Activated gamma-delta T cell (primary cell): ENCODE measurements at places on chromosomes 13 and 19.

- DNase-seq: no peak
Measured at GRCh38 chr13:51590971-51591627, 6.8 kb downstream of the WDFY2 start.

GRCh38 chr13:67298297-67298696 lies 68.2 kb upstream of the PCDH9 start:
- DNase-seq: no peak

DNA sequence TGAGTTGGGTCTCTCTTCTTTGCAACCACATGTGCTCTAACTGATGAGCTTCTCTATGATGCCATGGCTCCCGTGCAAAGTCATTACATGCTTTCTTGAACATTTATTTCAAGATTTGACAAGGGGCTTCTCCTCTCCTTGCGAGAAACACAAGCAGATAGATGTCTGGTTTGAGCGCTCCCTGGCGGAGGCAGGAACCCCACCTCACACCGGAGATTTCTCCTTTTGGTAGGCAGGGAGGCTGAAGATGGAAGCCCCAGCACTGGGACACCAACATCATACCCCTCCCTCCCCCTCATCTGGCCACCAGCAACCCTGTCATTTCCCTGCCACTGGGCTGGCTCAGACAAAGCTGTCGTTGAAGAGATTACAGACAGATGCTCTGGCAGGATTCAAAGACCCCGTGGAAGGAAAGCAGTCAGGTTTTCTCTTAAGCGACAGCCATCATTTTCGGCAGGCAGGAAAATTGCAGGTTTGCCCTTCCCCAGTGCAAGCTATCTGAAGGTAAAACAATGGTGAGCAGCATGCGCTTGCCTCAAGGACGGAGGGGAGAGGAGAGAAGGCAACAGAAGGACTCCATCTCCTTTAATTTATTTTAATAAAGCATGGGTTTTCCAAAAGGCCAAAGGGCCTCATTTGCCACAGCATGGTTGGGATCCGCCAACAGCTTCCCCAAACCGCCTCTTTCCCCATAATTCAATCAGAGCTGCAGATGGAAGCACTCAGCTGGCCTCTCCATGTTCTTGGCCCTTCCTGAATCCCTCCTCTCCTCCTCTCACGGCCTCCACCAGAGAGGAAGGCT lies 344.1 kb upstream of the TSHZ3 start:
- no peak for DNase-seq

GRCh38 chr13:73729046-73729445 lies 405.2 kb downstream of the KLF12 start:
- DNase-seq: no peak

GRCh38 chr19:45206328-45206727 lies 27.7 kb downstream of the BLOC1S3 start:
- DNase-seq: no peak

GRCh38 chr13:52405767-52406494 lies at the start of gene THSD1:
TSS of gene THSD1 (minus strand) at chr13:52406172. CDS start at chr13:52402600, 3,572 bp downstream.
- DNase-seq: peak; percentile 16

GRCh38 chr19:19966862-19967261 lies 66.1 kb downstream of the ZNF93 start:
- DNase-seq: no peak

- DNase-seq: no peak
Measured at GRCh38 chr13:99962242-99962641, 9.3 kb downstream of the ZIC5 start.

- DNase-seq: no peak
Measured at GRCh38 chr13:39485314-39485700, 117.7 kb downstream of the LHFPL6 start.

DNA sequence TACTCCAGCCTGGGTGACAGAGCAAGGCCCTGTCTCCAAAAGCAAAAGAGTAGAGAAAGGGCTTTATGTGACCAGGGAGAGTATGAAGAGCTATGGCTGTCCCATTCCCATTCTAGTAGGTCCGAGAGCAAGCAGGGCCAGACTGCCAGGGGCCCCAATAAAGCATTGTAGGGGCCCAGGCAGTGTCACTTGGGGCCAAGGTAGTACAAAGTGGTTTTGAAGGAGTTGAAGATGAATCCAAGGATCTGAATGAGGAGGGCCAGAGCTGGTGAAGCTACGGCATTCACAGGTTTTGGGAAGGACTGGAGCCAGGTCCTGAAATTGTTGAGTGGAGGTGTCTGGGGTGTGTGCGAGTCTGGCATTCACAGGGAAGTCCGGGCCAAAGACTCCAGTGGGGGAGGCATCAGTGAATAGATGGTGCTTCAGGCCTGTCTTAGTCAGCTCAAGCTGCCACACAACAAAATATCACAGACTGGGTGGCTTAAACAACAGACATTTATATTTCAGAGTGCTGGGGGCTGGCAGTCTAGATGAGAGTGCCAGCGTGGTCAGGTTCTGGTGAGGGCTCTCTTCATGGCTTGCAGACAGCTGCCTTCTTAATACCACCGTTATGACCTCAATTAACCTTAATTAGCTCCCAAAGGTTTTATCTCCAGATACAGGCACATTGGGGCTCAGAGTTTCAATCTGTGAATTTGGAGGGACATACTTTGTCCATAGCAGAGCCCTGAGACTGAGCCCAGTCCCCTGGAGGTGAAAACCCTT lies 9.9 kb downstream of the NACC1 start:
- DNase-seq: no peak

- no peak for DNase-seq
Measured at GRCh38 chr13:30113551-30113950, 193.8 kb downstream of the KATNAL1 start.

DNA sequence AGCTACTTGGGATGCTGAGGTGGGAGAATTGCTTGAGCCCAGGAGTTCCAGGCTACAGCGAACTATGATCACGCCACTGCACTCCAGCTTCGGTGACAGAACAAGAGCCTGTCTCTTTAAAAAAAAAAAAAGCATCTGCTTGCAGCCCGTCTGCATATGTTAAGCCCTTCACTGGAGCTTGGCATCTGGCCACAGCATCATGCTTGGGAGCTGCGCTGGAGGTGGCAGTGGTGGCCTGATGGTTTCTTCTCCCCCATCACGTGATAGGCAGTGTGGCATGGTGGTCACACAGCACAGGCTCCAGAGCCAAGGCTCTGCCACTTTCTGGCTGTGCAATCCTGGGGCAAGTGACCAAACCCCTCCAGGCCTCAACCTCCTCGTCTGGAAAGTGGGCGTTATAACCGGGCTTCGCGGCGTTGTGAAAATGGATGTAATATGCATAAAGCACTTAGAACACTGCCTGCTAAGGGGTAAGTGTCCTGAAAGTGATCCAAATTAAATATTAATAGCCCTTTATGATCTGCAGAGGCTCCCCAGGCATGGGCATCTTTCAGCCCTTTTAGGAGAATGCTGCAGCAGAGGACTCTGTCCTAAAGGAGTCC lies 24.4 kb downstream of the MARK4 start:
- no peak for DNase-seq

- DNase-seq: no peak
Measured at GRCh38 chr19:749811-750210, 1.1 kb upstream of the MISP start.

DNA sequence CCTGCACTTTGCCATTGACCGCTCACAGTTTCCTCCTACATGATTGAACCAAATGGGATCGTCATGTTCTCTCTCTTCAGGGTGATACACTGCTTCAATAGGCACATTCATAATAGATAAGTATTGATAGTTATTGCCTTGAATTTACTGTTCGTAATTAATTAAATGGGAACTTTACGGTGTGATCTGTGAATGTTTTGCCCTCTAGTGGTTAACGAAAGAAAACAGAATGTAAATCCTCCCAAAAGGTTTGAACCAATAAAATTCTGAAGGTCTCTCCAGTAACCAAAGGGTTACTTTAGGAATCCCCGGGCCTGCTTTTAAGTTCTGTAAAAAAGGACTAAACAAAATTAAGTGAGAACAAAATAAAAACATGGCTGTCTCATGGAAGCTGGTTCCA lies 389.3 kb downstream of the DACH1 start:
- DNase-seq: no peak

DNA sequence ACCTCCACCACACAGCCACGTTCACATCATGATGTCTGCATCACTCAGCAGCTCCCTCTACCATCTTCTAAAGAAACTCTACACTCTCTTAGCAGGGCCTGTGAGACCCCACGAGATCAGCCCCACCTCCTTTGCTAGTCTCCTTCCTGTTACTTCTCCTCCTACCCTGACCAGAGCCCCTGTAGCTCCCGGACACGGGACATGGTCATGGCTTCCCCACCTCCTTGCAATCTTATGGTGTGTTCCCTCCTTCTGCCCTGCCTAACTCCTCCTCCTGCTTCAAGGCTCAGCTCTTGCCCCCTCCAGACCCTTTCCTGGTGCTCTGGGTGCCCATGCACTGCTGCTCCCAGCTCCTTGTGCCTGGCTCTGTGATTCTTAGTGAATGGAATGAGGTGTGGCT lies 8.1 kb upstream of the MRPS31 start:
- no peak for DNase-seq

DNA sequence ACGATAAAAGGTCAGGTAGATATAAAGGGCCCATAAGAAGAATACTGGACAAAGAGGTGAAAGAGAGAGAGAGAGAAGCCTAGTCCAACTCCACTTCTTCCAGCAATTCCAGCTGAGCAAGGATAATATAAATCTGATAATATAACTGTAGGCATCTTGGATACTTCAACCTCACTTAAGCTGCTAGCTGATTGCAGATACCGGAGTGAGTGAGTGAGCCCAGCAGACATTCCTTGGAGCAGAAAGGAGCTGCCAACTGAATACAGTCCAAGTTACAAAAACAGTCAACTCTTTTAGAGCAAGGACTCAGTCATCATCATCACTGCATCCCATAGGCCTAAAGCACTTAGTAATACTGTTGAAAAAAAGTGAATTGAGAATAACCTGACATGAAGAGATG lies 387.6 kb downstream of the SLITRK6 start:
- no peak for DNase-seq

DNA sequence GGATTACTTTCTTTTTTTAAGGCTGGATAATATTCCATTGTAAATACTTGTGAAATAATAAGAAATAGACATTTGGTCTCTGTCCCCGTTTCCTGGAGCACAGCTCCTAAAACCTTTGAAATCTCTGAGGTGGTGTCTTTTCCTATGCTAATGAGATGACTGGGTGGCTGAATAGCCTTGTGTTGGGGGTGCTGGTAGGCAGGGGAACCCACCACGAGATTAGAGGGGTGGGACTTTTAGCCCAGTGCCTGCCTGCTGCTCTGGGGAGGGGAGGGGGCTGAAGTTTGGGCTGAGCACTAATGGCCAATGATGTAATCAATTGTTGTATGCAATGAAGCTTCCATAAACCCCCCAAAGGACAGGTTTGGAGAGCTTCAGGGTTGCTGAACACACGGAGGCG lies 175.7 kb downstream of the FGF9 start:
- DNase-seq: no peak

- DNase-seq: no peak
Measured at GRCh38 chr13:23386533-23386932, 47.0 kb downstream of the SACS start.

DNA sequence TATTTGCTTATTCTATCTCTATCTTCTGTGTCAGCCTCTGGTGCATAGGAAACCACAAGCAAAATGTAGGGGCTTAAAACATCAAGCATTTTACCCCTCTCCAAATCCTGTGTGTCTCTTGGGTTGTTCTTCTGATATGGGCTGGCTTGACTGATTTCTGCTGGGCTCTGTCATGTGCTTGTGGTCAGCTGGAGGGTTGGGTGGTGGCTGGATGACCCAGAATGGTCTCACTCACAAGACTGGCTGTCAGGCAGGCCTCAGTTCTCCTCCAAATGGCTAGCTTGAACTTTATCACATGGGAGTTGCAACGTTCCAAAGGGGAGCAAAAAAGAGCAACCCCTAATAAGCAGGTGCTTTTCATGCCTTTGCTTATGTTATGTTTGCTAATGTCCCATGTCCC lies 9.6 kb upstream of the LYPD5 start:
- DNase-seq: no peak

GRCh38 chr13:45269204-45269603 lies 68.4 kb upstream of the KCTD4 start:
- no peak for DNase-seq

DNA sequence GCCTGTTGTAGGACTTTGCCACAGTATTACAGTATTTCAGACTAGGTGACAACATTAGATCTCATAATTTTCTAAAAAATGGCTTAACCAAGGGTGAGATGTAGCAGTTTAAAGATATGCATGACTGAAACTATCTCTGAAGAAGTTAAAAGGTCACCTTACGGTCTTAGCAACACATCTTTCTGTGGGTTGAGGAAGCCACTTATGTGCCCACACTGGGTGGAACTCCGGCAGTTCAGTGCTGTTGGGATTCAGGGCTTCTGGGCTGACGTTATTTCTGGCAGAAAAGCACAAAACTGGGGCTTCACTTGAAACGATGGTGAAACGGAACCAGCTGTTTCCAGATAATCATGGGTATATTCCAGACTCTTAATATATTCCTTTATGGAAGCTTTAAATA lies 697.3 kb downstream of the PCDH9 start:
- no peak for DNase-seq
